ENCODE measurements at places on chromosomes 6 and 20. TPM values are rescaled to one million over a fixed set of nuclear protein-coding genes. Genes with fewer than 3 reads are reported as not detected.

The PPP1R14C gene
- 17.5 TPM for total RNA-seq

The SEL1L2 gene
- not detected for total RNA-seq

The NINL gene
- 5.8 TPM for total RNA-seq

GRCh38 chr6:85923013-85923430, 280.3 kb upstream of the SYNCRIP start:
- peak; percentile 36 for DNase-seq

The MUCL3 gene
- total RNA-seq, result not detected

DNA sequence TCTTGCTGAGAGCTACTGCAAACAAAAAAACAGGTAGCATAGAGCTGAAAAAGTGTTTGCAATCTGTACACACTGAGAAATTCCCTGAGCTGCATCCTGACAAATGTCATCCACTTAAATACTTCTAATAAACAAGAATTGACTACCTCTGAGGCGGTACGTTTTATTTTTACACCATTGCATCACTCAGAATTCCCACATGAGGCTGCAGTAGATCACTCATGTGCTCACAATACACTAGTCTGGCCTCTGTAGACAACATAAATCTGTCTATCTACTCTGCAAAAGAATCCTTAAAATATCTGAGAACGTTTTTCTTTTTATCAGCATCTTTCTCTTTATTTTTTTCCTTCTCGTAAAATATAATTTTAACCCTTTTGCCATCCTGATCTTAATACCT, 661.4 kb downstream of the EPHA7 start:
- no peak for DNase-seq

The CST4 gene
- total RNA-seq, result not detected

DNA sequence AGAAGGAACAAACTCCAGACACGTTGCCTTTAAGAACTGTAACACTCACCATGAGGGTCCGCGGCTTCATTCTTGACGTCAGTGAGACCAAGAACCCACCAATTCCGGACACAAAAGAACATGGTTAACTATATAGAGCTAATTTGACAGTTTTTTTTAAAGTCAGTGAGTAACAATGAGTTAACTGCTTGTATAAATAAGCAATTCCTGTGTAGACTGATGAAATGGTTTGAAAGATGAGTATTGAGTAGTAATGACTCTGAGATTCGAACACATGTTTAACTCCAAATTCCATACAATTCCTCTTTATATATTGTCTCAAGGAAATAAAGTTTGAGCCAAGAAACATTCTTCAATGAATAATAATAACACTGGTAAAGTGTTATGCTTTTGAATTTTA, 478.0 kb downstream of the MMUT start:
- DNase-seq, result no peak

GRCh38 chr6:132122871-132123270, 171.7 kb upstream of the CCN2 start:
- peak; percentile 95 for DNase-seq

The HLA-DPA1 gene
- total RNA-seq, result 13.8 TPM

The CCDC170 gene
- not detected for total RNA-seq

The RAET1L gene
- total RNA-seq, result 0.36 TPM

GRCh38 chr20:32282461-32282860, 5.0 kb downstream of the KIF3B start:
- no peak for DNase-seq

The SERPINB1 gene
- 1.4 TPM for total RNA-seq

- DNase-seq, result no peak
Measured at GRCh38 chr20:17627101-17627955, 54.7 kb downstream of the RRBP1 start.

GRCh38 chr6:131754715-131755567, 44.1 kb upstream of the CTAGE9 start:
- DNase-seq, result peak; percentile 38

The DACT2 gene
- not detected for total RNA-seq

The DDO gene
- 1.2 TPM for total RNA-seq

- DNase-seq, result no peak
Measured at GRCh38 chr6:15956205-15957106, 172.4 kb upstream of the MYLIP start.

The TULP4 gene
- 69.4 TPM for total RNA-seq

- no peak for DNase-seq
Measured at GRCh38 chr6:137706083-137706750, 160.8 kb upstream of the TNFAIP3 start.

The ADGRB3 gene
- under 0.01 TPM for total RNA-seq

- no peak for DNase-seq
Measured at GRCh38 chr20:41551011-41551705, 67.0 kb downstream of the CHD6 start.

The FAM50B gene
- total RNA-seq, result 6.1 TPM

The DNAH8 gene
- total RNA-seq, result not detected

DNA sequence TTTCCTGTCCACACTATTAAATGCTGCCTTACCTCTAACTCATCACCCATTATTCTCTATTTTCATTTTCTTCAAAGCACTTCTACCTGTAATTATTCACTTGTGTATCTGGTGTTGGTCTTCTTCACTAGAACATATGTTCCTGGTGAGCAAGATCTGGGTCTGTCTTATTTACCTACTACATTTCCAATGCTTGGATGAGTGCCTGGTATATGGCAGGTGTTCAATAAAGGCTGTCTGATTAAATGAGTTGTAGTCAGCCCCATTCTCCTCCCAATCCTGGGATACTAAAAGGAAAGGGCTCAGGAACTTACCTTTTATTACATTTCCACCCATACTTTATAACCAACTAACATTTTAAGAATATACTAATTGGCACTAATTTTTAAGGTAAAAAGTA, 61.0 kb downstream of the CEP162 start:
- no peak for DNase-seq

- no peak for DNase-seq
Measured at GRCh38 chr6:708237-708598, 15.3 kb upstream of the EXOC2 start.

DNA sequence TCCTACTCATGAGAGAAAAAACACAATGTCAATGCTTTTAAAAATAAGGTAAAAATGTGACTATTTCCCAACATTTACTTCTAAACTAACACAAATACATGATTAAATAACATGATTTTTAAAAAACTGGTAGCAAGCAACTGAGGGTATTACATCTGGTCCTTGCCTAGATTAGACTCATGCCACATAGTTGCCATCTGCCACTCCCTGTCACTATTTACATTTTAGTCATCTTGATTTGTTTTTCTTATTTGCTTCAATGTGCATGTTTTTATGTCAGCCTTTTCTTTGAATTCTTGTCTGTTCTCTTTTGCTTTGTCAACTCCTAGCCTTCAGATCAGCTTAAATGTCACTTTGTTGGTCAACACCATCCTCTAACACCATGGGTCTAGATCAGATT, 207.0 kb upstream of the SIM1 start:
- DNase-seq, result no peak

GRCh38 chr6:16747232-16748024, 13.8 kb downstream of the ATXN1 start:
- peak; percentile 79 for DNase-seq

DNA sequence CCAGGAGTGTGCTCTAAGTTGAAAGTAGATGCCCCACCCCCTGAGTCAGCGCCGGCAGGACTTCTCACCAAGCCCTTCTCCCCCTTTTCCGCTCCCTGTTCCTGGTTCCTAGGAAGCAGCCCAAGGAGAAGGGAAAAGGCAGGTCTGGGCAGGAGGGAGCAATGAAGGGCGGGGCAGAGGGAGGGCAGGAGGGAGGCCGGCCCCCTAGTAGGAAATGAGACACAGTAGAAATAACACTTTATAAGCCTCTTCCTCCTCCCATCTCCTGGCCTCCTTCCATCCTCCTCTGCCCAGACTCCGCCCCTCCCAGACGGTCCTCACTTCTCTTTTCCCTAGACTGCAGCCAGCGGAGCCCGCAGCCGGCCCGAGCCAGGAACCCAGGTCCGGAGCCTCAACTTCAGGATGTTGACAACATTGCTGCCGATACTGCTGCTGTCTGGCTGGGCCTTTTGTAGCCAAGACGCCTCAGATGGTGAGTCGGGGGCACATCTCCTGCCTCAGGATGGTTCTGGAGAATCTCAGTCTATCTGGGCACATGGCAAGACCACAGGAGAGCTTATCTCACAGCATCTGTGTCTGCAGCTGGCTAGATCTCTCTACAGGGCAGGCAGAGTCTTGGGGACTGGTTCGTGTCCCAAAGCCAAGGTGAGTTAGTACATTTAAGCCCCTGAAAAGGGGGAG, at the start of gene PROCR:
PROCR (plus strand) TSS at position 320 of the 681 bp plus-strand sequence; CDS start at position 403, 83 bp downstream.
- DNase-seq, result peak; percentile 97

DNA sequence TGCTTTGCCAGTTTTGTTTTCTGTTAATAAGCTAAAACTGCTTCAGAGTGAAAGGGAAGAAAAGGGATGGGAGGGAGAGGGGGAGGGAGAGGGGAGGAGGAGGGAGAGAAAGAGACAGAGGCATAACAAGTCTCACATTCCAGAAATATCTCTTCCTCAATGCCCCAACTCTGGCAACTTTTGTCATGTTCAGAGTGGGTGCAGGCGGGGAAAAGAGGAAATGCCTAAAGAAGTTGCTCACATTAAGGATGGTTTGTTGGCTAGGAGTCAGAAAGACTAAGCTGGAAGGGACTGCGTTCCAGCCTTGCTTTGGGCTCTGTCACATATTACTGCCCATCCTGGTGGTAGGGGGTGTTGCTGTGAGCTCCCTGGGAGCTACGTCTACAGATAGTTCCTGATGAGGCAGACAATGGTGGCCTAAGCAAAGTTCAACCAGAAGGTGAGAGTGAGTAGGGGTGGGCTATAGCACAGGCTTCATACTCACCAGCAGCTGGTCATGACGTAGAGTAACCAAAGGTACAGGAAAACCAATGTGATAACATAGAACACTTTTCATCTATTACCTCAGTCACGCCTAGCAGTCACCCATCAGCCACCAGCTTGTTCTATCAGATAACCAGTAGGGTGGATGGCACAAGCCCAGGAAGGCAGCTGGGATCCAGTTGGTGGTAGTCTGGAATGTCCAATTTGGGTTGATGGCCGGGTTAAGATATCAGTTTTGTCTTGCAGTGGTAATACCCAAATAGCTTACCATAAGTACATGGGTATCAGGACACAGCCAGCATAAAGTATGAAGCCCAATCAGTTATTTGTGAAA, 2.1 kb downstream of the TSPYL4 start:
- no peak for DNase-seq

- DNase-seq, result no peak
Measured at GRCh38 chr6:145148776-145149175, 586.5 kb downstream of the EPM2A start.

GRCh38 chr6:42756722-42757121, 10.8 kb upstream of the TBCC start:
- no peak for DNase-seq

Data from Daoy (cell line).